CD4-positive, CD25-positive, alpha-beta regulatory T cell (primary cell): ENCODE measurements at places on chromosomes 1 and 21. TPM values are rescaled to one million over a fixed set of nuclear protein-coding genes. Genes with fewer than 3 reads are reported as not detected.

The ASAP3 gene
- 2.3 TPM for total RNA-seq

The CPT2 gene
- total RNA-seq = 11.6 TPM

GRCh38 chr21:46357335-46357604 is 33.3 kb downstream of the PCNT start:
- no peak overlapping the region for H3K4me3 ChIP-seq
- H3K36me3 ChIP-seq = peaks cover 63% of the 10 kb centered on the region
- DNase-seq = no peak
- no peak overlapping the region for H3K27ac ChIP-seq
- no peaks in the 10 kb centered on the region for H3K27me3 ChIP-seq
- H3K4me1 ChIP-seq = no peaks in the 10 kb centered on the region

- no peaks in the 10 kb centered on the region for H3K27me3 ChIP-seq
- DNase-seq = no peak
Measured at GRCh38 chr1:109762039-109762585, 1.6 kb downstream of the EPS8L3 start.

- no peak overlapping the region for H3K4me3 ChIP-seq
- no peaks in the 10 kb centered on the region for H3K36me3 ChIP-seq
- H3K4me1 ChIP-seq = no peaks in the 10 kb centered on the region
- no peak overlapping the region for H3K27ac ChIP-seq
- H3K27me3 ChIP-seq = no peaks in the 10 kb centered on the region
- DNase-seq = no peak
Measured at GRCh38 chr1:47771751-47772150, 225.4 kb downstream of the TRABD2B start.

GRCh38 chr1:203435615-203436014 is 40.0 kb upstream of the PRELP start:
- H3K27me3 ChIP-seq = peaks cover 3% of the 10 kb centered on the region
- H3K4me3 ChIP-seq = no peak overlapping the region
- no peak overlapping the region for H3K27ac ChIP-seq
- H3K4me1 ChIP-seq = no peaks in the 10 kb centered on the region
- DNase-seq = no peak

DNA sequence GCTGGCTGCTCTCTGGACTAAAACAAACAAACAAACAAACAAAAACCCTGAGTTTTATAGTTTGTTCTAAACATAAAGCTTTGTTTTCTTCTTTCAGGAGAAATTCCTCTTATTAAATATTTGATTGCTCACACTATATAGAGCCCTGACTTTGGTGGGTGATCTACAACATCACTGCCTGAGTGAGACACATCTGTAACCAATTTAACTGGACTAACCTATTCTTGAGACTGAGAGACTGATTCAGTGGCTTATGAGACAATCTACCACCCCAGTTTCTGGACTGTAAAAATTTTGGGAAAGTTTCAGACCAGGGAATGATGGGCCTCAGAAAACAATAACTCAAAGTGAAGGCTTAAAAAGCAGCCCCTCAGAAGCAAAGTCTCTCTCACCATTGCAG is 537.0 kb downstream of the NEGR1 start:
- no peaks in the 10 kb centered on the region for H3K4me1 ChIP-seq
- DNase-seq = no peak
- H3K36me3 ChIP-seq = no peaks in the 10 kb centered on the region
- H3K27me3 ChIP-seq = no peaks in the 10 kb centered on the region

DNA sequence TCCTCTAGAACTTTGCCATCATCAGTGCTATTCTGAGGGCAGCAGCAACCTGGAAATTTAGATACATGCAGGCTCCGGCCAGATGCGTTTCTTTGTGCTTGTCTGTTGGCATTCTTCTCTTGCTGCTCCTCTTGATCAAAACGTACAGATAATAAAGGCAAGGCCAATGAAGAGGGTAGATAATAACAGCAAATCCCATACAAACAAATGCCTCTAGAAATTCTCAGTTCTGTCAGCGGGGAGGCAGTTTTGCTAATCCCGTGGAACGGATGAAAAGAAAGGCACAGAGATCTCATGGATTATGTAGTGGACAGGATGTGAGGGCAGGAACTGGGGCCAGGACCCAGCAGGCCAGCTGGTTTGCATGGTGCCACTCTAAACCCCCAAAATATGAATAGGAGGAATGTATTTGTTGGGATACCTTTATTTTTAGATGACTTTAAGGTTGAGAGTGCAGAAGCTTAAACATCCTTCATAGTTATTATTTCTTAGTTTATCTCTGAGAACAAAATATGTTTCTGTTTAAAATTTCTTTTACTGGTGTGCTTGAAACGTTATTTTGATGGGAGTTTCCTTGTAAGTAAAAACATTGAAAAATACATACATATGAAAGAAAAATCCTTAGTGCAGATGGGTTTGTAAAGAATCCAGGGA is 1.5 kb downstream of the ITSN1 start:
- peak overlapping the region; percentile 64 for H3K4me3 ChIP-seq
- H3K27me3 ChIP-seq = peaks cover 25% of the 10 kb centered on the region
- H3K27ac ChIP-seq = no peak overlapping the region
- DNase-seq = peak; percentile 9
- H3K4me1 ChIP-seq = peaks cover 19% of the 10 kb centered on the region
- no peaks in the 10 kb centered on the region for H3K36me3 ChIP-seq

DNA sequence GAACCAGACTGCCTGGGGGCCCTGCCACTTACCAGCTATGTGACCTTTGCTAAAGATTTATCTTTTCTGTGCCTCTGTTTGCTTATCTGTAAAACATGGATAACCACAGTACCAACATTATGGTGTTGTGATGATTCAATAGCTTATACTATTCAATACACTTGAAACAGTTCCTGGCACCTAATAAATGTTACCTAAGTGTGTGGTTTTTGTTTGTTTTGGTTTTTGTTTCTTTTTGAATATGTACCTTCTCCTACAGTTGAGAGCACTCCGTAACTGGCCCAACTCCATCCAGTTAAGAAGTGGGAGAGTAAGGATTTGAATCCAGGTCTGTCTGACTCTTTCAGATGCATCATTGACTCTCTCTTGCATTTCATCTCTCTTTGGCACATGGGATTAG is 125.8 kb upstream of the C8B start:
- no peaks in the 10 kb centered on the region for H3K27me3 ChIP-seq
- H3K4me3 ChIP-seq = no peak overlapping the region
- H3K27ac ChIP-seq = no peak overlapping the region
- H3K36me3 ChIP-seq = no peaks in the 10 kb centered on the region
- H3K4me1 ChIP-seq = no peaks in the 10 kb centered on the region

DNA sequence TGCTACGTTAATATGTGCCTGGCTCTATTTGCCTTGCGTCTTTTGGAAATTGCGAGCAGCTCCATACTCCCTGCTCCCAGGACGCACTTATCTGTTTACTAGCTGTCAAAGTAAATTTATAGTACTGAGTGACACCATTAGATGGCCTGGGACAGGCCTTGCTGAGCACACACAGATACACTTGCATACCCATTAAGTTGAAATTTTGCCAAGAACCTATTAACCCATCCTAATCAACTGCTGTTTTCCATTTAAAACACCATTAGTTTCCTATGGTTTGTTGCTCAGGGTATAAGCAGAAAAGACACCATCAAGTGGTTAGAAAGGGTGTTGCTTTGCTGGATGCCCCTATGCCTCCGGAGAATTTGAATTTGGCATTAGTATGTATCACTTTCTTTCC is 187.3 kb downstream of the SLC44A5 start:
- DNase-seq = no peak
- H3K27me3 ChIP-seq = no peaks in the 10 kb centered on the region
- H3K4me3 ChIP-seq = no peak overlapping the region
- no peaks in the 10 kb centered on the region for H3K4me1 ChIP-seq

DNA sequence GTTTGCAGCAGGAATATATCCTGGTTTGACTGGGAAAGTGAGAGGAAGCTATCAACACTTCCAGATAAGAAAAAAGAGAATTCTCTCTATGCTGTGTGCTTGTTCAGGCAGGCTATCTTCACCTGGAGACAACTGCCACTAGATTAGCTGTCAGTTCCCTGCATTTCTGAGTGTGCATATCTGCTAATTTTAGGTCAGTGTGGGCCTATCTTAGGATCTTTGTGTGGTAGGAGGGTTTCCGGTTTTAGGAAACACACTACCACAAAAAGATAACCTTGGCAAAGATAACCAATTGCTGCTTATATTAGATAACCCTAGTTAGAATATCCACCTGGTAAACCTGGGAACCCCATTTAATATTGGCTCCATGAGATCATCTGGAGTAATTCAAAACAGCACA is 22.5 kb upstream of the GBP5 start:
- H3K36me3 ChIP-seq = no peaks in the 10 kb centered on the region
- no peak overlapping the region for H3K27ac ChIP-seq
- H3K4me3 ChIP-seq = peak overlapping the region; percentile 60
- no peaks in the 10 kb centered on the region for H3K27me3 ChIP-seq
- H3K4me1 ChIP-seq = peaks cover 23% of the 10 kb centered on the region

- H3K4me3 ChIP-seq = no peak overlapping the region
- H3K27ac ChIP-seq = no peak overlapping the region
- no peaks in the 10 kb centered on the region for H3K36me3 ChIP-seq
- peaks cover 24% of the 10 kb centered on the region for H3K27me3 ChIP-seq
Measured at GRCh38 chr1:112506306-112506705, 2.5 kb upstream of the WNT2B start.

DNA sequence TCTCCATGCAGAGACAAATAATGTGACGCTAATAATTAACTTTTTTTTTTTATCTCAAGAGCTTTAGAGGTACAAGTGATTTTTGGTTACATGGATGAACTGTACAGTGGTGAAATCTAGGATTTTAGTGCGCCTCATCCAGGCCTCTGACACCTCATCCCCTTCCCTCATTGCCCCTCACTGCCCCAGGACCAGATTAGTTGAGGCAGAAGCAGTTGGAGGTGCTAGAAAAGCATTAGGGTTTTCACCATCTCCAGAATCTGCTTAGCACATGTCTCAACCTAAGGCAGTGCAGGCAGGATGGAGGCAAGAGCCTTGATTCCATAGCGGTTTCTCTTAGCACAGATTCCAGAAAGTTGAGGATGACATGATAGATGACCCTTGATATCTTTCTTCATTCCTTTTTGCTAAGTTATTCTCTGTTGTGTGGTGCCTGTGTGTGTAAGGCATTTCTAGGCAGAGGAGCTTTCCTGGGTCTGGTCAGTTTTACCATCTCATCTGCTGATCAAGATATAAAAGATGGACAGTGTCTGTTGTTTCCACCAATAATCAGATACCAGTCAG is 16.3 kb upstream of the IL10 start:
- H3K27me3 ChIP-seq = no peaks in the 10 kb centered on the region
- H3K27ac ChIP-seq = no peak overlapping the region
- H3K4me1 ChIP-seq = peaks cover 34% of the 10 kb centered on the region
- DNase-seq = no peak
- no peaks in the 10 kb centered on the region for H3K36me3 ChIP-seq

- no peaks in the 10 kb centered on the region for H3K4me1 ChIP-seq
- no peak overlapping the region for H3K27ac ChIP-seq
- no peak overlapping the region for H3K4me3 ChIP-seq
Measured at GRCh38 chr1:229295745-229296144, 24.8 kb downstream of the RAB4A start.

DNA sequence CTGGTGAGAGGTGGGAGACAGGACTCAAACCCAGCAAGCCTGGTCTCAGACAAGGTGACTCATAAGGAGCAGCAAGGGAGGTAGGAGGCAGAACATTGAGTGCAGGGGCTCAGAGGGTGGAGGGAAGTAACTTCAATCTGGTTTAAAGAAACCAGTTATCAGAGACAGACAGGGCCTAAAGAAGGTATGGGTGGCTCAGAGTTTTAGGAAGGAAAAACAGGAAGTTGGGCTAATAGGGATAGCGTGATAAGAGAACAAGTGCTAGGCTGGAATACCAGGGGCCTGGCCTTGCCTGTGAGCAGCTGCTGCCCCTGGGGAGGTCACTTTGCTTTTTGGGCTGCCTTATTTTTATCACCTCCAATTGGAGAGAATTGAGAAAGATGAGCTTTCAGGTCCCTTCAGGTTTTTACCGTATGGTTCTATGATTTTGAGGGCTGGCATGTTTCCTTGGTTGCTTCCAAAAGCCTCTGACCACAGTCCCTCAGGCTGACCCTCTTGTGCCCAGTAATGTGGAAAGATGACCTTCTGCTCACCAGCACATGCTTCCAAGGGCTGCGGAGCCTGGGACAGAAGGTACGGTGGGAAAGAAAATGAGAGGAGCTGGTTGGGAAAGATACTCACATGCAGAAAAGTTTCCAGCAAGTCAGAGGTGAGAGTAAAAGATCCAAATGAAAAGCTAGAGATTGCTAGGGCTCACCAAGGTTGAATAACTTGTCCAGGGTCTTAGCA is 77.0 kb downstream of the DDR2 start:
- no peak overlapping the region for H3K4me3 ChIP-seq
- H3K4me1 ChIP-seq = no peaks in the 10 kb centered on the region
- no peaks in the 10 kb centered on the region for H3K27me3 ChIP-seq
- no peak overlapping the region for H3K27ac ChIP-seq
- H3K36me3 ChIP-seq = no peaks in the 10 kb centered on the region

DNA sequence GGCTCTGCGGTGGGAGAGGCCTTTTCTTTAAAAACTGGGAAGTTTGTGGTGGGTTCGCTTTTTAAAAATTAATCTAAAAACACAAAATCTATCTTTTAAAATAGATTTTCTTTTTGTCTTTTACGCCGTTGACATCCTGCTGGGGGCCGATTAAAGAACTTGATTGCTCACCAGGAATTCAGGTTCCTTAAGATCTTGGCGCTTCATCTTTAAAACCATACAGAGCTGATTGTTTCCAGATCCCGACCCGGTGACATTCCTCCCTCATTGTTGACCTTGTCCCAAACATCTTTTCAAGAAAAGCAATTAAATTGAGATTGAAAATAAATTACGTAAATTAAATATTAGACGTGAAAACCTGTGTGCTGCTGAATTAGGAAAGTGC is 546 bp upstream of the ZNF697 start:
- DNase-seq = no peak
- no peak overlapping the region for H3K27ac ChIP-seq
- H3K27me3 ChIP-seq = peaks cover 25% of the 10 kb centered on the region
- H3K4me1 ChIP-seq = peaks cover 13% of the 10 kb centered on the region

GRCh38 chr1:14678011-14678638 is 79.6 kb downstream of the KAZN start:
- H3K36me3 ChIP-seq = no peaks in the 10 kb centered on the region
- H3K27ac ChIP-seq = no peak overlapping the region
- DNase-seq = peak; percentile 4

GRCh38 chr1:41391834-41392527 is 30.7 kb downstream of the FOXO6 start:
- H3K27ac ChIP-seq = no peak overlapping the region
- H3K27me3 ChIP-seq = peaks cover 2% of the 10 kb centered on the region
- H3K4me1 ChIP-seq = no peaks in the 10 kb centered on the region
- H3K4me3 ChIP-seq = no peak overlapping the region
- DNase-seq = no peak
- H3K36me3 ChIP-seq = no peaks in the 10 kb centered on the region

- H3K4me1 ChIP-seq = no peaks in the 10 kb centered on the region
- H3K27ac ChIP-seq = no peak overlapping the region
- DNase-seq = no peak
- no peak overlapping the region for H3K4me3 ChIP-seq
- no peaks in the 10 kb centered on the region for H3K27me3 ChIP-seq
Measured at GRCh38 chr1:54125386-54126070, 27.3 kb downstream of the CDCP2 start.

DNA sequence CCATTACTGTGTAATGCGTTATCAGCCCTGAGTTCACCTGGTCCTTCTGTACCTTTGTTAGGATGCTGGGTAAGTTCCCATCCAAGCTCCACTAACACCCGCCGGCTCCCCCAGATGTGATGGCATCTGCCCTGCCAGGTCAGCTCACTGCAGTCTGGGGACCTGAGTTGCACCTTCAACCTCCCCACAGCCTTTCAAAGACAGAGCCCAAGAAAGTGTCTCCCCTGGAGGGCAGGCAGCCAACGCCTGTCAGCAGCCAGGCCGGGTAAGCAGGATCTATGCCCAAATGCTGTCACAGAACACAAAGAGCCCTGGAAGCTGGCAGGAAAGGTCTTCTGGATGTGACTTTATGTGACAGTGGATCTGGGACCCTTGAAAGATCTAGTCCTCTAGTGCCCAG is 13.7 kb downstream of the MRAP start:
- no peaks in the 10 kb centered on the region for H3K4me1 ChIP-seq
- no peak for DNase-seq
- H3K27me3 ChIP-seq = no peaks in the 10 kb centered on the region
- H3K36me3 ChIP-seq = peaks cover 38% of the 10 kb centered on the region
